ENCODE measurements at places on chromosomes 2 and 18.
A peak's percentile ranks its signal among the peaks of the same experiment; 100 is the strongest.

GRCh38 chr18:56210520-56210919 is 427.9 kb downstream of the TXNL1 start:
- DNase-seq: no peak

DNA sequence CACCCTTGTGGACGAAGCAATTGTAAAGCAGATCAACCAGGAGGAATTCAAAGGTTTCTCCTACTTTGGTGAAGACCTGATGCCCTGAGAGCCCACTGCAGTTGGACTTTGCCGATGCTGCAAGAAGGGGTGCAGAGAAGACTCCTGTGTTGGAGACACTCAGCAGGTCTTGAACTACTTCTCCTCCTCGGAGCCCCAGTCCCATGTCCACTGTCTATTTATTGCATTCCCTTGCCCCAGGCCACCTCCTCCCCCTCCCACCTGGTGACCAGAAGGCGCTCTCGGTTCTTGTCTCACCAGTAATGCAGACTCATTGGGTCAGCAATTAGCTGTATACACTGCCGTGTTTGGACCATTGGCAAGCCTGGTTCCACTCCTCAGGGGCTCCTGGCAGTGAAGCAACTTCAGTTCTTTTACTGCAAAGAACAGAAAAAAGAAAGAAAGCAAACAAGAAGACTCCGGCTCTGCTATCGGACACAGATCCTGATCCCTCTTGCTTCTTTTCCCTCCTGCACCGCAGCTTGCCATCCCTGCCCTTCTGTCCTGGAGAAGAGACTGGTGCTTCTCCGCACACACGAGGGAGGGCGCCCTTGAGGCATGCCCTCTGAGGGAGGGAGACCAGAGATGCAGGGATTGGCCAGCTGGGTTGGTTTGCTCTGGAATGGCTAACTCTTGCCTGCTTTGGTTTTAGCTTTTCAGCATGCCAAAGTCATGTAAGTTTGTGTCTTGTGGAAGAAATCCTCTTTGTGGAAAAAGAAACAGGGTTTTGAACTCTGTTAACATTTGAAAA is 112.2 kb upstream of the EPAS1 start:
- DNase-seq: no peak

DNA sequence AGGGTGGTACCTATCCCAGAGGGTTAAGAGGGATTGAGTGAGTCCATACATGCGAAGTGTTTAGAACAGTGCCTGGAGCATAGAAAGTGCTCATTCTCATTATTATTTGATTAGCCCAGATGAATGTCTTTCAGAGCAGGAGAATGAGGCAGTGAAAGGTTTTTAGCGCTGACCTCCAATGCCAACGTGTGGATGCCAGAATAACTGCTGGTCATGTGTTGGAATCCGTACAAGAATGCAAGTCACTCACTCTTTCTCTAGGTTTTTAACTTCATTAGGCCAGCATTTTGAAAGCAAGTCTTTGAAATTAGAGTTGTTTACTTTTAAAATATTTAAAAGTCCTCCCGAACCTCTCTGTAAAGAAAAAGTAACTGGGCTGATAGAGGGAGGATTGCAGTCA is 374.2 kb downstream of the EN1 start:
- no peak for DNase-seq

DNA sequence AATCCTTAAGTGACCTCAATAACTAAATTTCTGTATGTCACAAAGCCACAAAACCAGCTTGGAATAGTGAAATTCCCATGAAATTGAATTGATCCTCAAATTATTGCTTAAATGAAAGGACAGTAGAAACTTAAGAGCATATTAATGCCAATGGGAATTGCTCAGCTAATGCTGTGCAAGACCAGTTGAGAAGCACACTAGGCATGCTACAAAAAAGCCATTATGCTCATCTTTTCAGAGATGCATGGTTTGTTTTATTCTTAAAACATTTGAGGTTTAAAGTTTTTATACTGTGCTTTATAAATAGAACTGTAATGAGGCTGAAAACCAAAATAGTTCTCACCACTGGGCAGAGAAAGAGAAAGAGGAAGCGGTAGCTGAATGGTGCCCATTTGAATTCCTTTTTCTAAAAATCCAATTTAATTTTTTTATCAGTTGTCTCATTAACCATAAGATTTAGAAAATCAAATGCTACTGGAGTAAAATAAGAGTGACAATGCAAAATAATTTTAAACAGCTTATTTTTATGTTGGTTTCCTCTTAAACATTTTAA is 98.6 kb downstream of the LNPK start:
- DNase-seq: no peak

DNA sequence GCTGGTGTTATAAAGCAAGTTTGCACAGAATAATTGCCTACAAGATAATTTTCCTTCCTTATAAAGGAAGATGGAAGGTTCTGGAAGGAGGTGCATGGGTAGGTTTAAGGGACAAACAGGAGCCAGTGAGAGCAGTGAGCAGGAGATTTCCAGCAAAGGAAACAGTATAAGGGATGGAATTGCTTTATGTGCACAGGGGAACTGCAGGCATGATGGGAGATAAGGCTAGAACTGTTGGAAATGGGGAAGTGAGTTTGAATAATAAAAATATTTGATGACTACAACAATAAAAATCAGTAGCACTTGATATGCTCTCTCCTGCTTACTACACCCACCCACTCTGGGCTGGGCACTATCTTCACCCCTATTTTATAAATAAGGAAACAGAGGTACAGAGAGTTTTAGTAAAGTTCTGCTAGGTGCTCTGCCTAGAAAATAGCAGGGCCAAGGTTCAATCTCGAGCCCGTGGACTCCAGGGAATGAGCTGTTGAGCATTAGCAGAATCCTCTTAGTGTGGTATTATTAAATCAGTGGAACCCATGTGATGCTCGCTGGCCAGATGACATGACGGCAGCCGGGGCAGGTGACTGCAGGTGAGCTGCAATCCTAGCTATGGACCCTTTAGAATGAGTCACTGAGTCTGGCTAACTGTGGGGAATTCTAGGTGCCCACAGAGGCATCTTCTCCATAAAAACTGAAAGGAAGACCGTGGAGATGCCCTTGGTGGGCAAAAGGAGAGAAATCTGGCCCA is 302.5 kb downstream of the PIEZO2 start:
- DNase-seq: no peak

DNA sequence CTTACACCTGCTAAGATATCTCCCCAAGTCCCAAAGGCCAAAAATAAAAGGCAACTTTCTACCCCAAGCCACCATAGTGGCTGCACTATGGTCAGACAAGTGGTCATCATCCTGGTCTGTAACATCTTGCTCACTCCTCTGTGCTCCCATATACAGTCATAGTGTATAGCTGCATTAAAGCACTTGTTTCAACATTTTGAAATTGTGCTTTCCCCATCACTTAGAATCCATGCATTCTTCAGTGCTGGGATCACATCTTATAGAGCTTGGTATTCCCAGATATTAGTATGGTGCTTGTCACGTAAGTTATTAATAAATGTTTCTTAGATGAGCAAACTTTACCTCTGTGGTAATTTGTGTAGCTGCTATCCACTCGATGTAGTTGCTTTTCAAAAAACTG is 40.4 kb upstream of the CDC42EP3 start:
- no peak for DNase-seq

- DNase-seq: no peak
These were observed 688 bp upstream of the WDR33 start for GRCh38 chr2:127811397-127812321.

GRCh38 chr2:190636361-190636760 is 12.5 kb upstream of the NAB1 start:
- DNase-seq: no peak

- no peak for DNase-seq
These were observed 82.1 kb upstream of the TANK start for GRCh38 chr2:161078211-161078539.

DNA sequence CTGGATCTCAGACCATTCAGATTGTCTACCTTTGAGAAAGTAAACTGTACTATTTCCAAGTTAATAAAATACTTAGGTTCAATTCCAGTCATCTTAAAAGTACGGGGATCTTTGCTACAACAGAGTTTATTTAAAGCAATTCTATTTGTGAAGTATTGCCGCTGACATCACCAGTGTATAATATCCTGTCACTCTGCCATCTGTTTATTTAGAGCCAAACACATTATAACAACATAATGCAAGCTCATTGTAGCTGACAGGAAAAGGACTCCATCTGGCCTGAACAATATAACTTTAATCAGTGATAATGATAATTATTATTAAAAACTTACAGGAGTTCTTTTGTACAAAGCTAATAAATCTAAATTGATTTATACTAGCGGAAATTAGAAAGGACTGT is 786.8 kb downstream of the ERBB4 start:
- no peak for DNase-seq

- DNase-seq: no peak
These were observed 126.4 kb downstream of the RHBDD1 start for GRCh38 chr2:226962176-226962773.

- no peak for DNase-seq
These were observed 95.6 kb upstream of the ASAP2 start for GRCh38 chr2:9110893-9111569.

- peak; percentile 38 for DNase-seq
These were observed 626 bp downstream of the CAPN10 start for GRCh38 chr2:240586919-240587800.

DNA sequence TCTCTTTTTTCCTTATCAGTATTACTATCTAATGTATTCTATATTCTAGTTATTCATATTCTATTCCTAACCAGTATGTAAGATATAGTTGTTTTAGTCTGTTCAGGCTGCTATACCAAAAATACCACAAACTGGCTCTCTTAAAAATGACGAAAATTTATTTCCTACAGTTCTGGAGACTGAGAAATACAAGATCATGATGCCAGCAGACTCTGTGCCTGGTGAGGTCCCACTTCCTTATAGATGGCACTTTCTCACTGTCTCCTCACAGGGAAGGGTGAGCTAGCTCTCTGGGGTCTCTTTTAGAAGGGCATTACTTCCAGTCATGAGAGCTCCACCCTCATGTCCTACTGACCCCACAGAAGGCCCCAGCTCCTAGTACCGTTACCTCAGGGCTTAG is 4.8 kb upstream of the ARHGAP15 start:
- DNase-seq: no peak

- DNase-seq: no peak
These were observed 458.7 kb upstream of the GCFC2 start for GRCh38 chr2:76169276-76170008.

DNA sequence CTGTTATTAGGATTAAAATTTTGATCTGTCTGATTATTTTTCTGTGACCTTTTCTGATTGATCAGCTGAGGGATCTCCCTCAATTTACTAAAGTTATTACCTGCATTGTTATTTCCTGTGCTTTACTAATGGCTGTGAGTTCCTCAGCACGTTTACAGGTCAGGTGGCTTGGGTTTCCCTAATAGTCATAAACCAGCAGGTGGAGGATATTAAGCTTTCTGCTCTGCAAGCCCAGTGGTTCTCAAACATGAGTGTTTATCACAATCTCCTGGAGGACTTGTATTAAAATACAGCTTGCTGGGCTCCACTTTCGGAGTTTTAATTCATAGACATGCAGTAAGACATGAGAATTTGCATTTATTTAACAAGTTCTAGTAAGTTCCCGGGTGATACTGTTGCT is 22.4 kb upstream of the UGP2 start:
- DNase-seq: no peak

GRCh38 chr2:118800736-118801135 is 46.7 kb downstream of the EN1 start:
- DNase-seq: no peak

DNA sequence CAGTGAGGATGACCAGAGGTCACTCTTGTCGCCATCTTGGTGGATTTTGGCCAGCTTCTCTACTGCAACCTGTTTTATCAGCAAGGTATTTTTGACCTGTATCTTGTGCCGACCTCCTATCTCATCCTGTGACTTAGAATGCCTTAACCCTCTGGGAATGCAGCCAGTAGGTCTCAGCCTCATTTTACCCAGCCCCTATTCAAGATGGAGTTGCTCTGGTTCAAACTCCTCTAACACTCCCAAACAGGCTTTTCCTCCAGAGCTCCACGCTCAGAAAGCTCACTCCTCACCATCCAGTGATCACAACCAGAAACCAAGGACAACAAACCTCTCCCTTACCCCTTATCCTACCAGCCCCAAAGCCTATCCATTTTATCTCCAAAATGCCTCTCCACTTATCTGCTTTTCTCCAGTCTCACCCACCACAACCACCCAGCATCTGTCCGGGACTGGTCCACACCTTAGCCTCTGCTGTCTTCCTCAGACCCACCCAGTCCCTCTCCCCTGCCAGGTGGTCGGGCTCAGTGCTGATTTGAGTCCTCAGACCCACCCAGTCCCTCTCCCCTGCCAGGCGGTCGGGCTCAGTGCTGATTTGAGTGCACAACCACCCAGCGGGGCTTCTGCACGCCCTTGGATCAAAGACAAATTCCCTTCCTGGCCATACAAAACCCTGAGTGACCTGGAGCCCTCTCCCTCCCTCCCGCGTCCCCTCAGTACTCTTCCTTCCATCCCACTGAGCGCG is 11.7 kb upstream of the SMAD7 start:
- DNase-seq: no peak

GRCh38 chr2:24343225-24343882 is 17.0 kb downstream of the ITSN2 start:
- no peak for DNase-seq

DNA sequence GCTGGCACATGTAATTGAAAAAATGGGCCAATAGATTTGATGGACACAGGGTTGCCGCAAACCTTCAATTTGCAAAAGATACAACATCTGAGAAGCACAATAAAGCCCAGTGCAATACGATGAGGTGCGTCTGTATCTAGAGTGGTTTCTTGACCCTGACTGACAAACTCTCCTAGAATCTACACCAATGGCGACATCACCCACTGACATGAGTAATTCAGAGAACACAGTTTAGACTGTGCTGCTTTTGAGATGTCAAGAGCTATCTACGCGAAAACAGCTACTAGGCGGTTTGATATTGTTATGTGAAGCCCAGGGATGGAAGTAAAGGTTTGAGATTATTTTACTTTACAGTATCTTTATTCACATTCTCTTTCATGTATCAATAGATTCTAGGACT is 104.9 kb downstream of the EIPR1 start:
- no peak for DNase-seq

DNA sequence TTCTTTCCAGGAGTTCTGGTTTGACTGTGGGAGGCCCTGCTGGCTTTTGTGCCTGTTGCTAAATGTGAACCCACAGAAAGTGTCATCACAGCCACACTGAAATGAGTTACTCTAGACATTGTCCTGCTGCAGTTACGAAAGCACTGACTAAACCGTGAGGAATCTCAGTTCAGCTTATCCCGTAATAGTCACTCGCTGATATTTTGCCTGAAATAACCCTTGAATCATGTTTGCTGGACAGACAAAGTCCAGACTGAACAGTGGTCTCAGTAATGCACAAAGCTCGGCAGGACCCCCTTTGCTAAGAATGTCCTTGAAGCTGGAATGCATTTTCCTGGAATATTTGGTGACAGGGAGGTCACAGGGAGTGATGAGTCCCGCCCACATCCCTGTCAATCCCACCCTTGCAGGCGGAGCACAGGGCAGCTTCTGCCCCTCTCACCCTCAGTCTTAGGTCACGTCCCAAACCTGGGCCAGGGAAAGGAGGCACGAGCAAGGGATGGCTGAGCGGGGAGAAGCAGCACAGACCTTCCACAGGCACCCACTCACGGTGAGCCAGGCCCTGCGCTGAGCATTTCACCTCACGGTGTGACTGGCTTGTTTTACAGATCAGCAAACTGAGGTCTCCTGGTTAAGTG is 53.4 kb downstream of the ADI1 start:
- no peak for DNase-seq

GRCh38 chr18:59101830-59102414 is 37.8 kb upstream of the SEC11C start:
- DNase-seq: no peak
